ENCODE measurements at places on chromosomes 6 and 20.
A peak's percentile ranks its signal among the peaks of the same experiment; 100 is the strongest.

GRCh38 chr6:15363523-15364400 lies 117.9 kb downstream of the JARID2 start:
- DNase-seq, result peak; percentile 71

- DNase-seq, result no peak
These were observed 21.2 kb upstream of the NFATC2 start for GRCh38 chr20:51563486-51564332.

GRCh38 chr6:26250698-26251044 lies 114.3 kb upstream of the BTN3A2 start:
- no peak for DNase-seq

DNA sequence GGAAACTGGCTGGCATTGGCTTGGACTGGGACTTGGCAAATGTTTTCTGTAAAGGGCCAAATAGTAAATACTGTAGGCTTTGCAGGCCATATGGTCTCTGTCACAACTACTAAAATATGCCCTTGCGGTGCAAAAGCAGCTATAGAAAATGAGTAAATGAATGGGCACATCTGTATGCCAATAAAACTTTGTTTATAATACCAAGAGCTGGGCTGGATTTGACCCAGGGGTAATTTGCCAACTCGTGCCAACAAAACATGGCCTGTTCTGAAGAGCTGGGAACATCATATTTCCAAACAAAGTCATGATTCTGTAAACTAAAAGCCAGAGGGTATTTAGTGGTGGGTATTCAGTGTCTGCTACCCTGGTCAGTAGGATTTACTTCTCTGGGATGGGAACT lies 320.1 kb upstream of the SOX4 start:
- DNase-seq, result no peak

DNA sequence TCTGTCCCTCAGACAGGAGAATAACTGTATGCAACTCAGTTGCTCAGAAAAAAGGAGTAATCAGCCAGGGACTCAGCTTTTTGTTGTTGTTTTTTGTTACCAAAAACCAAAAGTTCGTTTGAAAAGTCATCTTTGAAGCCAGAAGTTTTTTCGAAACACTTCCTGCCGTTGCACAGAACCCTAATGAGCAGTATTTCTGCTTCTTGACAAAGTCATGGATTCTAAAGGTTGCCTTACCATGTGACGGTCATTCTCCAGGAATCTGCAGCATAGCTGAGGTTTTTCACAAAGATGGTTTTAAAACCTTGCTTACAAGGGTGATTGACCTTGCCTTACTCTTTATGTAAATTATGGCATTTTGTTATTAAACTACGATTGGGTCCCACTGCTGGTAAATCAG lies 1.9 kb downstream of the RAB32 start:
- DNase-seq, result no peak

GRCh38 chr6:150068720-150069648 lies at the start of gene ULBP3:
ULBP3 (minus strand) TSS chr6:150069121; CDS start chr6:150069066, 55 bp downstream.
- peak; percentile 83 for DNase-seq

- DNase-seq, result no peak
These were observed 230.9 kb downstream of the SYNDIG1 start for GRCh38 chr20:24700166-24700860.

- DNase-seq, result peak; percentile 87
These were observed 69.6 kb downstream of the HFE start for GRCh38 chr6:26156850-26157250.

- DNase-seq, result no peak
These were observed 66.9 kb upstream of the MC3R start for GRCh38 chr20:56181583-56181982.

GRCh38 chr20:51562332-51563173 lies 20.0 kb upstream of the NFATC2 start:
- no peak for DNase-seq

- DNase-seq, result no peak
These were observed 31.1 kb upstream of the STXBP5 start for GRCh38 chr6:147173140-147173539.

DNA sequence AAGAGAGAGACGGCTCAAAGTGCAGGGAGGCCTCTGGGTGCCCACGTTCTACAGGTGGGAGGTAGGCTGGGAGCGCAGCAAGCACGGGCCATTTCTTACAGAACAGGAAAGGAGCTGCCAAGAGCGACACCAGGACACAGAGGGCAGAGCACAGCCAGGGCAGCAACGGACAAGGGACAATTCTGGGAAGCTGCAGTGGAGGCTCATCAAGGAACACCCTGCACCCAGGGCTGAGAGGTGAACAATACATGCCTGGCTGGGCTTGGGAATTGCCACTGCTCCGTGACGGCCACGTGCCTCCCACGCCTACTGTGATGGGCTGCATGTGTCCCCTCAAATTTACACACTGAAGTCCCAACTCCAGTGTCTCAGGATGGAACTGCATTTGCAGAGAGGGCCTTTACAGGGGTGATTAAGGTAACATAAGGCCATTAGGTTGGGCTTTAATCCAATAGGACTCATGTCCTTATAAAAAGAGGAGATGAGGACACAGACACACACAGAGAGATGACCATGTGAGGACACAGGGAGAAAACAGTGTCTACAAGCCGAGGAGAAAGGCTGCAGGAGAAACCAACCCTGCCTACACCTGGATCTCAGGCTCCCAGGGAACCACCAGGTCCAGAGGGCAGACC lies 13.6 kb downstream of the SERPINB6 start:
- no peak for DNase-seq

- no peak for DNase-seq
These were observed 2.0 kb downstream of the SOX4 start for GRCh38 chr6:21595285-21596144.

DNA sequence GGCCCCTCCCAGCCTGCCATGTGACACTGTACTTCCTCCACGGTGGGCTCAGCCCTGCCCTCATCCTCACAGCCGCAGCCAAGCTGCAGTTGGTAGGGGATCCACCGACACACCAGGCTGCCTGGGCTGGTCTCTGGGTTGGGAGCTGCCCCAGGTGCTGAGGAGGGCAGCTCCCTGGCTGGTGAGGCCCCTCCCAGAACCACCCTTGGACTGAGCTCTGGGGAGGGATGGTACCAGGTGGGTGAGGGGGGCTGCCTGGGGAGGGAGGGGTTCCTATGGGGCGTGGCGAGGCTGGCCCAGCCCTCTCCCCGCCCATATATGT lies 185 bp upstream of the TNFRSF6B start:
- no peak for DNase-seq

DNA sequence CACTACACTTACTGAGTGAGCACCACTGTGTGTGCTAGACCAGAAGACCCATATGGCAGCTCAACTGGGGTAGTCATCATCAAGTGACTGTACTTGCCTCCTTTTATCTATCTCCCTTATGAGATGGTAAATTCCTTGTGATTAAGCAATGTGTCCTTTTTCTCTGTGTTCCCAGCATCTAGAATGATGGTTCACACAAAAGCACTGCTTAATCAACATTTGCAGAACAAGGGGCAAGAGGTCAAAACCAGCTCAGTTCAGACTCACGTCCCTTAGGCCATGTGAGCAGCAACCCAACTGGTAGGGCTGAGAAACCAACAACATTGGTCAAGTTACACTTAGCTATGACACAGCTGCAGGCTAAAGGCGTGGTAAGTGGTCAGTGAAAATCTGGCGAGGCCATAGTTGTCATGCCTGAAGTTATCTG lies 10.0 kb downstream of the TRAM2 start:
- no peak for DNase-seq

GRCh38 chr20:34452281-34452982 lies 63.8 kb upstream of the DYNLRB1 start:
- DNase-seq, result no peak

GRCh38 chr6:35173427-35174087 lies 32.4 kb upstream of the TCP11 start:
- DNase-seq, result no peak

DNA sequence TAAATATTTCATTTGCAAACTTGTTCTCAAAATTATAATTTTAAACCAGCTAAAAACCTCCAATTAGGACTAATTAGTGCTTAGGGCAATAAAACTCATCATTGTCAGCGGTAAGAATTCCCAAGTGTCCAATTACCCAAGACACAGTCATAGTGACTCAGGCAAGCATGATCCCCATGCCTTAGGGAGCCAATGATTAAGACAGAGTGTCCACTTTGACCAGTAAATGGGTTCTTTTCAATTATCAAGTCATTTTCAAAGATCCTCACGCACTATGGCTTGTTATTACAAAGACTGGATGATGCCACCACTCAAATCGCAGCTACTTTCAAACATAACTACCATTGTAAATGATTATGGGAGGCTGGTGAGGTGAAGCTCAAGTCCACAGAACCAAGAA lies 114.0 kb downstream of the BFSP1 start:
- no peak for DNase-seq

- DNase-seq, result no peak
These were observed 176.0 kb downstream of the MRPL14 start for GRCh38 chr6:43951063-43951755.

DNA sequence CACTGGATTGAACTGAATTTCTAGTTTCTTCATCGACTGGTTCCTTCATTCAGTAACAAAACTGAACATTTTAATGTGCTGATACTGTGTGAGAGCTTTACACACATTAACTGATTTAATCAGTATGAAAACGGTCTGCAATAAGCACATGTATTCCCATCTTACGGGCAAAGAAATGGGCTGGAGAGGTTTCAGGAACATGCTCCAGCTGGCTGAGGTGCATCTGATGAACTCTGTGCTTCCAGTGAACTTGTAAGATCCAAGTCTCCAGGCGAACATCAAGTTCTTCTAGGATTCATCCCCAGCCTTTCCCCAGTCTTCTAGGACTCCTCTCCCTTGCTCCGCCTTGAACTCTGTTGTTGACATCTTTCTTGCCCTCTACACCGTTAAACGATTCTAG lies 220.7 kb upstream of the AGPAT4 start:
- no peak for DNase-seq

DNA sequence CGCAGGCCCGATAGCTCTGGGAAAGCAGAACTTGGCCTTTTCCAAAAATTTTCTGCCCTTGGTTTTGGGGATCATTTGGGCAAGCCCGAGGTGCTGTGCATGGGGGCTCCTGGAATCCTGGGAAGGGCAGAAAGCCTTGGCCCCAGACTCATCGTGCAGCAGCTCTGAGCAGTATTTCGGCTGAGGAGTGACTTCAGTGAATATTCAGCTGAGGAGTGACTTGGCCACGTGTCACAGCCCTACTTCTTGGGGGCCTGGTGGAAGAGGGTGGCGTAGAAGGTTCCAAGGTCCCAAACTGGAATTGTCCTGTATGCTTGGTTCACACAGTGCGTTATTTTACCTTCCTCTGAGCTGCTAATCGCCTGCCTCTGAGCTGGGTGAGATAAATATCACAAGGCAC lies 1.1 kb upstream of the BMP2 start:
- no peak for DNase-seq

- no peak for DNase-seq
These were observed 41.6 kb upstream of the ARMC2 start for GRCh38 chr6:108806665-108807064.

DNA sequence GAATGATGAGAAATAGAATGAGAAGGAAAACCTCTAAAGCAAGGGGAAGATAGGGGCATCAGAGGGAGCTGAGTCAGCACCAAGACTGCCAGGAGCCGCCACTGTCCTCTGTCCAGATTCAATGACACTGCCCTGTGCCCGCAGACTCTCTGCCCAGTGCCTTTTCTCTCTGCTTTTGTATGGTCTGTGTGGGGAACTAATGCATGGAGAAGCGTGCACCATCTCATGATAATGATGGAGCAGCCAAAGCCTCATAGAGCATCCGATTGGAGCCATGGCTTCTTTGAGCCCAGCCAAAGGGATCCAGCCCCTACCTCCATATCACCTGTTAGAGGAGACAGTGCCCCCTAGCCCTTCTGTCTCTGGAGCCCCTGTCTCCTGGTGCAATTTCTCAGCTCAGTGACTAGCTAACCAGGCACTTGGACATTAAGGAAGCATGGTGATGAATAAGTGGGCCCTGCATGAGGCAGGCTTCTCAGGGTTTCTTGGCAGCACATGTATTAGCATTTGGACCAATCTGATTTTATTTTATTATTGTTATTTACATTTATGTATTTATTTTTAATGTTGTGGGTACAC lies 6.5 kb upstream of the PFDN4 start:
- no peak for DNase-seq

GRCh38 chr6:26311385-26312095 lies 53.5 kb upstream of the BTN3A2 start:
- peak; percentile 90 for DNase-seq

GRCh38 chr6:46032110-46032998 lies 16.7 kb upstream of the CLIC5 start:
- no peak for DNase-seq

DNA sequence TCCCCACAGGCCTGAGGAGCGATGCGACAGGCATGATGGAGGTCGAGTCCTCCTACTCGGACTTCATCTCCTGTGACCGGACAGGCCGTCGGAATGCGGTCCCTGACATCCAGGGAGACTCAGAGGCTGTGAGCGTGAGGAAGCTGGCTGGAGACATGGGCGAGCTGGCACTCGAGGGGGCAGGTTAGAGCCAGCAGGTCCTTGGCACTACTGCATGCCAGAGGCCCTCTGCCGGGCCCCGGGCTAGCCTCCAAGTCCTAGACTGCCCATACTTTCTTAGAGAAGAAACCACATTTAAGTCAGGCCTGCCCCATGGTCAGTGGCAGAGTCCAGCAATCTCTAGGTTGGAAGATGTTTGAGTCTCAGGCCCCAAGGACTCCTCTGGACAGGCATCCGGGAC lies 32.1 kb downstream of the PKIG start:
- DNase-seq, result no peak

- no peak for DNase-seq
These were observed 75.6 kb upstream of the TXNDC5 start for GRCh38 chr6:7986219-7986618.

Measured in activated CD4-positive, alpha-beta T cell treated with anti-CD3 and anti-CD28 coated beads, Interleukin-2, amount 50 U/mL, for 16 hours (primary cell).